ENCODE measurements at places on chromosomes 12 and 14. TPM values are rescaled to one million over a fixed set of nuclear protein-coding genes. Genes with fewer than 3 reads are reported as not detected.

Gene CCDC197
- polyA plus RNA-seq = not detected

Gene RBP5
- polyA plus RNA-seq = 1.9 TPM

Gene SLC17A8
- not detected for polyA plus RNA-seq

Gene BCL11B
- 0.13 TPM for polyA plus RNA-seq

Gene OR4L1
- polyA plus RNA-seq = not detected

Gene C12orf42
- not detected for polyA plus RNA-seq

Gene IL26
- polyA plus RNA-seq = not detected

Gene KRT83
- polyA plus RNA-seq = not detected

Gene ABCD2
- polyA plus RNA-seq = 2.0 TPM

Gene TAS2R43
- not detected for polyA plus RNA-seq

Gene ANO4
- 0.22 TPM for polyA plus RNA-seq

Gene PAX9
- polyA plus RNA-seq = 0.01 TPM

Gene PLEKHH1
- polyA plus RNA-seq = 6.3 TPM

Gene PRIMA1
- 0.69 TPM for polyA plus RNA-seq

Gene CLEC7A
- 12.8 TPM for polyA plus RNA-seq

Gene GLIPR1
- polyA plus RNA-seq = 7.8 TPM

Gene ACACB
- 61.3 TPM for polyA plus RNA-seq

Gene FLVCR2
- polyA plus RNA-seq = 5.1 TPM

Gene ABCC9
- polyA plus RNA-seq = 11.7 TPM

Gene DPPA3
- polyA plus RNA-seq = not detected

Gene SLC7A7
- polyA plus RNA-seq = 3.7 TPM

Gene WNT1
- polyA plus RNA-seq = not detected

Gene SLCO1C1
- polyA plus RNA-seq = not detected

Gene ADAM21
- 0.12 TPM for polyA plus RNA-seq

Gene MYF6
- 0.18 TPM for polyA plus RNA-seq

Gene SOAT2
- not detected for polyA plus RNA-seq

Gene ACSM4
- polyA plus RNA-seq = not detected

Gene DNAI7
- polyA plus RNA-seq = not detected

Gene RPL10L
- not detected for polyA plus RNA-seq

Gene TPH2
- polyA plus RNA-seq = not detected
